Cerebellar cortex (tissue), 1 donor: ENCODE measurements at places on chromosomes 13 and 19.

DNA sequence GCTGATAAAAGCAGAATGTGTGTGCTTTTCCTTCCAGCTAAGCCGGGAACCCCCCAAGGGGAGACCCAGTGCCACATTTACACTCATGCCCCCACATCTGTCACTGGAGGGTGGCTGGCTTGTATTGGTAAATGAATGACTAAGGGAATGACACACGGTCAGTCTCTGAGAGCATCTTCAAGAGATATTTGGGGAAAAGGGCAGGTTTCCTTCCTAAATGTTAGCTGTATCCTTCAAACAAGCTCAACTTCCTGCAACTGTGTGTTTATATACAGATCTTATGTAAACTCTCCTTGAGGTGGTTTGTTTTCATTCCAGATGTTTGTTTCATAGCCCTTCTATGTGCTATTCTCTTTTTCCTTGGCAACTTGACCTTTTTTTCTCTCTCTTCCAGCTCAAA, 192.6 kb downstream of the COL4A1 start:
- no peak for DNase-seq

DNA sequence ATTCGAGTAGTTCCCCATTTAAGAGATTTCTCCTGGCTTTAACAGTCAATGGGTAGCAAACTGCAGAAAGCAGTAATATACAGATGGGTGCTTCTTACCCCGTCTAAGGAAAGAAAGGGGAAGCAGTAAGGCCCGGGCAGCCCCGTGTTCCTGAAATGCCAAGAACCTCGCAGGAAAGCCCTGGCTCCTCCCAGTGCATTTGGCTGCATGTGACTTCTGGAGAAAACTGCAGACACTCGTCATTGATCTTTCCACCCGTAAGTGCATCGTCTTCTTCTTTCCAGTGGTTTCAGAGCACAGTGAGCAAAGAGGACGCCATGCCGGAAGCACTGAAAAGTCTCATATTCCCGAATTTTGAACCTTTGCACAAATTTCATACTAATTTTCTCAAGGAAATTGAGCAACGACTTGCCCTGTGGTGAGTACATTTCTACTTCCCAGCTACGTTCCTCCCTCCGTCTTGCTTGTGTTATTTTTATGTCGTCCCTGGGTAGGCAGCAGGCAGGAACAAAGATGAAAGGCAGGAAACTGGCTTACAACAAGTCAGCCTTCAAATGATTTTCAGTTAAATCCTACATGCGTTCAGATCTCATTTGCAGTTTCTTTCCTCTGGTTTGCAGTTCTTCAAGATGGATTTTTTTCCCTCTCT, 165.2 kb downstream of the STK24 start:
- DNase-seq, result no peak

DNA sequence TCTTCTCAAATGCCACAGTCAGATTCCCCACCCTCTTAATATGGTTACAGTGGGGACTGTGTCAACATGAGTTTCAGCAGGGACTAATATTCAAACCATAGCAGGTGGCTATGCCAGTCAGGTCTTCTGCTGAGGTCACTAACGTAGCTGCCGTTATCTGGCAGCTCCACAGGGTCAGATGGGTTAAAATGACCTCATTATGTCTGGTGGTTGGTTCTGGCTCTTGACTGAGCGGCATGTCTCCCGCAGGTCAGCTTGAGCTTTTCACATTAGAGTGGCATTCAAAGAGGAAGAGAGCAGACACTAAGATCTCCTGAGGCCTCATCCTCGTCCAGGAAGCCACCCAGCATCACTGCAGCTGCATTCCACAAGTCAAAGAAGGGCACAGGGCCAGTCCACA, 21.4 kb upstream of the IPO5 start:
- no peak for DNase-seq

GRCh38 chr13:110575322-110576069, 14.0 kb upstream of the RAB20 start:
- DNase-seq, result no peak

GRCh38 chr19:43913383-43913782, 21.7 kb downstream of the ZNF45 start:
- DNase-seq, result no peak

DNA sequence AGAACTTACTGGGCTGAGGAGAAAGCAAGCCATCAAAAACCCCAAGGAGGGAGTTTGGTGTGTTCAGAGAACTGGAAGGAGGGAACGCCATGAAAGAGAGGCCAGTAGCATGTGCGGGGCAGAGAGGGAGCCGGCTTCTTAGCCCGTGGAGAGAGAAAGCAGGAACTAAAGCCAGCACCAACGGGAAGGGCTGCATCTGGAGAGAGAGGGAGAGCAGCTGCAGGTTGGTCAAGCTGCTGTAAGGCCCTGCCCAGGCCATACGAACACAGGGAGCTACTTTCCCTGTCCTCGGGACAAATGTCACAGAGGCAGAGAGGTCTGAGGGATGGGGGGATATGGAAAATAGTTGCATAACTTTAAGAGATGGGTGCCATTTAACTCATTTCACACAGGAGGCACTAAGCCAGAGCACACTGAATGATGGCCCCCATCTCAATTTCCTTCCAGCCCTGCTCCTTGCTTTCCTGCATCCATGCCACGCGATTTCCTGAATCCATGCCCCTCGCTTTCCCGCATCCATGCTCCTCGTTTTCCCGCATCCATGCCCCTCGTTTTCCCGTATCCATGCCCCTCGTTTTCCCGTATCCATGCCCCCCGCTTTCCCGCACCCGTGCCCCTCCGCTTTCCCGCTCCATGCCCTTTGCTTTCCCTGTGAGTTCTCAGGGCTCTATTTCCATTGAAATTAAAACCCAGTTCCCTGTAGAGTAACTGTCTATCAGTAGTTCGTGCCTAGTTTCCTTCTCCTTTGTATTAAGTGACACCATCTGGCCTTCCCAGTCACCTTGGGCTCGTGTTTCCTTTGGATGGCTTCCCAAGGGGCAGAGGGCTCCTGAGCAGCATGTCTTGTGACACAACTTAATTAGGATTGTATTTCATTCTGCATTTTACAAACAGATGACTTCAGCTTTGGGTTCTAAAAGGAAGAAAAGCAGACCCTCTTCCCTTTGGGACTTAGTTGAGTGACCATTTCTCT, 31.5 kb upstream of the TPT1 start:
- no peak for DNase-seq

DNA sequence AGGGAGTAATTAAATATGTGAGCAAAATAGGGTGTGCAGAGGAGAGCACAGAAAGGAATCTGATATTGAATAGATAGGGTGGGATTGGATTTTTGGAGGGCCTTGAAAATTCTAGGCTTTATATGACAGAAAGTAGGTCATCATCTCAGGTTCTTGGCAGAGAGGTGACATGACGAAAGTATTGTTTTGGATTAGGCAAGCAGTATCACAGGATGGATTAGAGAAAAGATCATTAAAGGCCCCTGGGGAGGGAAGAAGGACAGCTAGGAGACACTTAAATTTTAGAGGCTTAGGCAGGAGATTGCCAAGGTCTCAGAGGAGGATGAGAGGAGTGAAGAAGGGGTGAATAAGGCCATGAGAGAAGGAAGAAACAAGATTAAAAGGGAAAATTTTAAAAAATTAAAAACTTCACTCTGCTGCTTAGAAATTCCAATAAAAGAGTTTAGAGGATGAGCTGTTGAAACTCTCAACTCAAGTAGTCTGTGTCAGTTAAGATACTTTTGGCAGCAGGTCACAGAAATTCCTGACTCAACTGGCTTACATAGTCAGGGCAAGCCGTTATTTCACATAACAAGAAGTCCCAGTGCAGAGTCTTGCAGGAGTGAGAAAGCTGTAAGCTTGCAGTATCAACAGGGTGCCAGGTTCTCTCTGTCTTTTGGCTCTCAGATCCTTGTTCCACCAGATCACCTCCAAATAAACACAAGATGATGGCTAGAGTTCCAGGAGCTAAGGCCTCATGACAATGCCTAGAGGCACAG, 8.8 kb downstream of the GPC6 start:
- no peak for DNase-seq

GRCh38 chr13:44207476-44207875, 166.1 kb upstream of the SERP2 start:
- DNase-seq, result no peak

DNA sequence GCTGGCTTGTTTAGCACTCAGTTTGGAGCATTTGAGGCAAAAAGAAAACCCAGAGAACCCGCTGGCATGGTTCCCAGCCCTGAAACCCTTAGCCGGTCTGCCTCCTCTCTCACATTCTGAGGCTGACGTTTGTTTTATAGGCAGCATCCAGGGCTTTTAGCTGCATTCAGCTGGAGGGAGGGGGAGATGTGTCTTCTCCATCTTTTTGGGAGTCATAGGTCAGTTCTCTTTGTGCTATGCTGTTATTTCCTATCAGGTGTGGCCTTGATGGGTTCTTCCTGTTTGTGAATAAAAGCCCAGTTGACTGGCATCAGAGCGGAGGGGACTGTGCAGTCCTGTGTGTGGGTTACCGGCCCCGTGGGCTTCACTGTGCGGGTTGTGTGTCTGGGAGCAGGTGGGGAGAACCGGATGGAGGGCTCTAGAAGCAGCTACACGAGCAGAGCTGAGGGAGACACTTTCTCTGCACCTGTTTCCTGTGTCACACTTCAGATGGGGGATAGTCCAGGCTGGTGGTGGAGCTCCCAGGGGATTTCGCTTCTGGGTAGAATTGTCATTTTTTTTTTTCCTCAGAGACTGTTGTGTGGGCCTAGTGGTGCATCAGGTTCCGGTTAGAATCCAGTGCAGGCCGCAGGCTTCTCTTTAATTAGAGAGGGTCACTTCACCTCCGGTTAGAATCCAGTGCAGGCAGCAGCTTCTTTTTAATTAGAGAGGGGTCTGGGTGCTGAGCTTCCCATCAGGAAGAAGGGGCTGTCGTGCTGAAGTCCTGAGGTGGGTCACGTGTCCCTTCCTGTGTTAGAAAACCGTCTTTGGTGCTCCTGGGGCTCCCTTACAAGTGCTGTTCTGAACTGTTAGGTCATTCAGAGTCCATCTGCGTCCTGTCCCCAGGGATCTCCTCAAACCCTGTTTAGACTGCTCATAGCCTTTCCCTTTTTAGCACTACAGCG, 69.6 kb downstream of the ARHGEF7 start:
- DNase-seq, result peak; percentile 64

DNA sequence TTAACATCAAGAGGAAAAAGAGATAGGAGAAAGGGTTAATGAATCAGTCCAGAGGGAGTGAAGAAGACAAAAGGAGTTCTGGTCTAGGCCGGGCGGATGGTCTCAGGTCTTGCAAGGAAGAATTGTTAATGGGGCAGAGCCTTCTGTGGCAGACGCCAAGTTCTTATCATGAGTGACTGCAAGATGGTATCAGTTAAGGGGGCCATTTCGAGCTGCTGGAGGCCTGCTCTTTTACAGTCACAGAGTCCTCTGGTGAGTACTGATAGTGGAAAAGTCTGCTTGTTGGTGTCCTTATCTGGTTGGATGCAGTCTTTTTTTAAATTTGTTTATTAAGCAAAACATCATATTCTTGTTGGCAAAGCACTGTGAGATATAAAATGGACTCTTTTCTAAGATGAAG, 590.9 kb upstream of the SGCG start:
- DNase-seq, result no peak

DNA sequence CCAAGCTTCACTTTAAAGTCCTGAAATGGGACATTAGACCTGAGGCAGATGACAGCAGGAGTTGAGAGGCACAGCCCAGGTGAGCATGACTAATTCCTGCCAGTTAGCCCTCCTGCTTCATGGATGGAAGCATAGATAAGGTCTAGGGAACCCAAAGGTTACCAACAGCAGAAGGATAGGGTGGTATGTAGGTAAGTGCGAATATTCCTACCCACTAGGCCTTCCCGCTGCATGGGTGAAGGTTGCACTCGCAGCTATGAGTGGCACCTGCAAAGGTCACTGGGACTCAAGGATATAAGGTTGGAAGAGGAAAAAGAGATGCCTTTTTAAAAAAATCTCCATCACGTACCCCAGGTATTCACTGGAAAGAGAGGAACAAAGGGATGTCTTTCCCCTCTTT, 12.2 kb upstream of the MLLT1 start:
- no peak for DNase-seq

DNA sequence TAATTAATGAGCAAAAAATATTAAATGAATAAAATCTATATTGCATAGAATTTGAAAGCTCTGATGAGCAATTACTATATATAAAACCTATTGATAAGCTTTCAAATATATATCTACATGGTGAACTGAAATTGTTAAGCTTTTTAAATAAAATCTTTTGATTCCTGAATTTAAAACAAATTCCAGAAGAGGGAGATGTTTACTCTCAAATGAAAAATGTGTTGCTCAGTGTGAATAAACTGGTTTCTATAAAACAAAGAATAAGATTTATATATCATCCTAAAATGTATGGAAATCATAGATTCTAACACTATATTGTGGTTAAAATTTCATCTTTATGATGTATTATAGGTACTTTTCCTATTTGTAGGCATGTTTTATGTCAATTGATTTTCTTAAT, 171.5 kb upstream of the SLITRK6 start:
- no peak for DNase-seq

DNA sequence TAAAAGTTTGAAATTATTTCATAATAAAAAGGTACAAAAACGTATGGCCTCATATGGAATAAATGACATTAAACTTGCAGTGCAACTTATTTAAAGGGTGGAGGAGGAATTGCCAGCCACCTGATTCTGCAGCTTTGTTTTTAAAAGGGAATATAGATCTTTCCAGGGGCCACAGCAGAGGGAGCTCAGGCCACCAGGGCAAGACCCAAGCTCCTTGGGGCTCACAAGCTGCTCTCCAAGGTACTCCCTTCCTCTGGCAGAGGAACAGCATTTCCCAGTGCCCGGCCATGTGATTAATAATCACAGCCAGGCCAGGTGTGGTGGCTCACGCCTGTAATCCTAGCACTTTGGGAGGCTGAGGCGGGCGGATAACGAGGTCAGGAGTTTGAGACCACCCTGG, 6.2 kb downstream of the ACOD1 start:
- DNase-seq, result no peak

- peak; percentile 60 for DNase-seq
Measured at GRCh38 chr19:10269333-10270179, 1.4 kb upstream of the ICAM1 start.

- DNase-seq, result no peak
Measured at GRCh38 chr13:24004971-24005370, 107.7 kb upstream of the C1QTNF9B start.

GRCh38 chr13:23372264-23372906, 61.1 kb downstream of the SACS start:
- no peak for DNase-seq

DNA sequence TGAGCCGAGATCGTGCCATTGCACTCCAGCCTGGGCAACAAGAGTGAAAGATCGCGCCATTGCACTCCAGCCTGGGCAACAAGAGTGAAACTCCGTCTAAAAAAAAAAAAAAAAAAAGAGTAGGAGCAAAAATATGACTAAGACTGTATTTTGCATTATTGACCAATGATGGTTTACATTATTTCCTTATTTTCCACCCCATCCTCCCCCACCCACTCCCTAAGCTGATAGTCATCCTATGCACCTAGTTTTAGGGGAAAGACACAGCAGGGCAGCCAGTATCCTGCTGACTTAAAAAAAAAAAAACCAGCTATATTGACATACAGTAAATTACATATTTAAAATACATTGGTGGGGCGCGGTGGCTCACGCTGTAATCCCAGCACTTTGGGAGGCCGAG, 25.1 kb downstream of the VAV1 start:
- no peak for DNase-seq

- DNase-seq, result peak; percentile 99
Measured at GRCh38 chr19:47348819-47349795, at the start of gene DHX34. DHX34 (plus strand) TSS chr19:47349315; CDS start chr19:47353031, 3,716 bp downstream.
